Calu3 (cell line): ENCODE measurements at places on chromosomes 6 and 20. TPM values are rescaled to one million over a fixed set of nuclear protein-coding genes. Genes with fewer than 3 reads are reported as not detected.

GRCh38 chr6:44554194-44554593 lies 166.7 kb downstream of the CDC5L start:
- DNase-seq = no peak

DNA sequence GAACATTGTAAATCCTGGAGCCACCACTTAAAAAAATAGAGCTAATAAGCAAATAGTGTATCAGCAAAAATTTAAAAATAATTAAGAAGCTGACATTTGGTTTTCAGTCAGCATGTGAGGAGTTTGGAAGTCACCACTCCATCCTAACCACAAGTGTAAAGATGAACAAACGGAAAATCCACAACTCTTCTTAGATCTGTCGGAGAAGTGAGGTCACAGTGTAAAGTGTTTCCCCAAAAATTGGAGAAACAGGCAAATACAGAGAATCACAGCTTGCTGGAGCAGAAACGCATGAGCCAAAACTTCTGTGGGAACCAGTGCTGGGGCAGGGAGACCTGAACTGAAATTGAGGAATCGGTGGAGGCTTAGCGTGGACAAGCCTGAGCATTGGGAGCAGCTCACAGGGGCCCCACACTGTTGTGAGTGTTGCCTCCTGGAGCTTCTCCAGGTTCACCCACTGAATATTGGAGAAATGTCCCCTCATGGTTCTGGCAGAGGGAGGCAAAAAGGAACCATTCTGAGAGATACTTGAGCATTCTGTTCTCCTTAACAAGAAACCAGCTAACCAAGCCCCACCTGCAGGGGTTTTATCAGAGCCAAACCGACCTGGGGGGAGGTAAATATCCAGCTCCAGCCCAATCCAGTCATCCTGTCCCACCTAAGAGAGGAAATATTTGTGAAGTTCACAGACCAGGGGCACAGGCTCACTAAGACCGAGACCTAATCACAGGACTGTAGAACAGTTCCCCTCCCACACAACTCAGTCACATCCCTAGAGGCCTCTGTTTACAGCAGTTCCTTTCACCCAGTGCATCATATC lies 192.0 kb downstream of the ERMARD start:
- no peak for DNase-seq

- DNase-seq = no peak
These were observed 223.1 kb downstream of the BCAS1 start for GRCh38 chr20:53847139-53847836.

The BIRC7 gene
- 0.26 TPM in 1 of 2 replicates, not detected in the other for total RNA-seq

The DCDC2 gene
- total RNA-seq = 80.4 and 91.8 TPM in 2 replicates

The STMND1 gene
- total RNA-seq = 0.68 and 0.73 TPM in 2 replicates
